Large intestine (tissue), 12 donors: ENCODE measurements at places on chromosomes 5 and 9.

DNA sequence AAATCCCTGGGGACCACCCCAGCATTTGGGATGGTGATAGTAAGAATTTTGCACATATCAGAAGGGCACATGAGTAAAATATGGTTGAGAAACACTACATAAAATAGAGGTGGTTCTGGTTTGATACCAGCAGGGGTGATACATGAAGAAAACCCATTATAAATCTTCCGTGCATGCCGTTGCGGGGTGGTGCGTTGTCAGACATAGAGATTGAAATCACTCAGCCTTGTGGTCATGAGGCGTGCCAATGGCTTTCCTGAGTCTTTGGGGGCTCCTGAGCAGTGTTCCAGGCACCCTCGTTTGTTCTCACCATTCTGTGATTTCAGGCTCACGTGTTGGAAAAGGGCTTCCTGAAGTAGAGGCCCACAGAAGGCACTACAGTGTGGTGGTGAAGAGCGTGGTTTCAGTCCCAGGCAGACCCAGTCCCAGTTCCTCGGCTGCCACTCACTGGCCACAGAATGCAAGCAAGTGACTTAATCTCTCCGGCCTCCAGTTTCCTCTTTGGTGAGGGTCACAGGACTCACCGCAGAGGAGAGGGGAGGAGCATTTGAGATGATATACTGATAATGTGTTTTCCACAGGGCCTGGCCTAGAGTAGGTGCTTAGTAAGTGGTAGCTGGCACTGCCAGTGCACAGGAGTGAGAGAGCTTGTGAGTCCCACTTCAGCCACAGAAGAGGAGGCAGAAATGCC, 20.5 kb upstream of the GLRX start:
- peaks cover 7% of the 10 kb centered on the region for H3K4me1 ChIP-seq
- no peak overlapping the region for H3K4me3 ChIP-seq
- H3K27ac ChIP-seq, result peak overlapping the region; percentile 14
- no peak for DNase-seq
- no peaks in the 10 kb centered on the region for H3K27me3 ChIP-seq
- no peaks in the 10 kb centered on the region for H3K36me3 ChIP-seq

DNA sequence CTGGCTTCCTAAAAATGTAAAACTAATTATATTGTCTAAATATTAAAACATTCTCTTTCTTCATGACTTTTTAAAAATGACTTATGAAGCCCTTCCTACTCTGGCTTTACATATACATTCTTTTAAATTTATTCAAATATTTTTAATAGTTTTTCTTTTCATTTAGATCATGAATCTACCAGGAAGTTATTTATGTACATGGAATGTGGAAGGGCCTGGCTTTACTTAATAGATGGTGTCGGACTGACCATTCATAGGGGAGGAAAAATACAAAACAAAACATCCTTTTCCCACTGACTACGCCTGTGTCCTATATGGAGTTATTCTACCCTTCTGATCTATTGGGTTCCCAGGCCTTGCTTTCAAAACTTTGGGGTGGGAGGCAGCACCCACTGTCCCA, 129.8 kb downstream of the MACROH2A1 start:
- no peak overlapping the region for H3K27ac ChIP-seq
- no peak for DNase-seq
- no peak overlapping the region for H3K4me3 ChIP-seq
- H3K36me3 ChIP-seq, result no peaks in the 10 kb centered on the region
- no peaks in the 10 kb centered on the region for H3K27me3 ChIP-seq

GRCh38 chr9:121383715-121384114, 13.7 kb upstream of the STOM start:
- no peak overlapping the region for H3K4me3 ChIP-seq
- H3K36me3 ChIP-seq, result no peaks in the 10 kb centered on the region
- DNase-seq, result no peak
- H3K27me3 ChIP-seq, result no peaks in the 10 kb centered on the region

- no peak overlapping the region for H3K4me3 ChIP-seq
- no peak overlapping the region for H3K27ac ChIP-seq
- H3K36me3 ChIP-seq, result no peaks in the 10 kb centered on the region
- H3K4me1 ChIP-seq, result no peaks in the 10 kb centered on the region
These were observed 115.0 kb upstream of the HAND1 start for GRCh38 chr5:154593071-154593470.

DNA sequence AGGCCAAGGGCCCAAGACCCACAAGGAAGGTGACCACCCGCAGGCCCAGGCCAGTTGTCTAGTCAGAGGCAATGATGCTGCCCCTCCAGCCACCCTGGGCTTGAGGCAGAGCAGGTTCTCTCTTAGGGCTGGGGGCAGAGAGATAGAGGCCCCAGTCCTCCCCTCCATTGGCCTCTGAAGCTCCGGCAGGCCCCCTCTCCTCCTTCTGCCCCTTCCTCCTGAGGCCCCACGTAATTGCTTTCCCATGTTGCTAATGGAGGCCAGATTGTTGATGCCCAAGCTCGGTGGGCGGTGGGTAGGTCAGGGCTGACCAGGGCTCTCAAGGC, 26.6 kb upstream of the ENHO start:
- H3K4me3 ChIP-seq, result no peak overlapping the region
- peaks cover 2% of the 10 kb centered on the region for H3K36me3 ChIP-seq
- H3K27ac ChIP-seq, result no peak overlapping the region

DNA sequence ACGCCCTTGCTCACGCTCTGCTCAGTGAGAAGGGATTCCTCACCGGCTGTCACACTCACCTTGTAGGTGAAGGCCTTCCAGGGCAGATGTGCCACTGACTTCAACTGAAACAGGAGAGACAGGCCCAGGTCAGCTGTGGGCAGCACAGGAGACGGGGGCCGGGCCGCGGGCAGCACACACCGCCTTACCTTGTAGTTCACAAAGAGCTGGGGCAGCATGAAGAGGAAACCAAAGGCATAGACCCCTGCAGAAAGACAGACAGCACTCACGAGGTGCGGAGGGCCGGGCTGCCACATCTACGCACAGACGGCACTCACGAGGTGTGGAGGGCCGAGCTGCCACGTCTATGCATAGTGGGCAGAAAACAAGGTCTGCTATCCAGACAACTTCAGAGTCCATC, 23.3 kb downstream of the CLPTM1L start:
- no peak overlapping the region for H3K4me3 ChIP-seq
- no peaks in the 10 kb centered on the region for H3K27me3 ChIP-seq
- H3K36me3 ChIP-seq, result peaks cover 84% of the 10 kb centered on the region
- peaks cover 5% of the 10 kb centered on the region for H3K4me1 ChIP-seq
- no peak overlapping the region for H3K27ac ChIP-seq

DNA sequence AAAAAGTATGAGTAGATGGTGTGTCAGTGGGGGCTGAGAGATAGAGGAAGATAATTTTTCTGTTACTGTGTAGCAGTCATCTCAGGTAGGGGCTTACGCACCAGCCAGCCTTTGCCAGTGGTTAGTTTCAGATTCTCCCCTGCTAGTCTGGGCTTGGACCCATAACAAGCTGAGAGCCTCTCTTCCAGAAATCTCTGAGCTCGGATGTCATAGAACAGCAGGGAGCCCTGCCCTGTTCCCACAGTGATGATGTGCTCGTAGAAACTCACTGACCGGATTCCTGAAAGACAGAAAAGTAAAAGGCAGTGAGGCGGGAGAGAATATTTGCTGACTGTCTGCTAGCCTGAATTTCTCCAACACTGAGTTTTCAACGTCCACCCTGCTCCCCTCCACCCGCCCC, 37.2 kb downstream of the DCAF12 start:
- DNase-seq, result no peak
- no peaks in the 10 kb centered on the region for H3K4me1 ChIP-seq

- no peaks in the 10 kb centered on the region for H3K4me1 ChIP-seq
- no peak for DNase-seq
- no peak overlapping the region for H3K4me3 ChIP-seq
- no peak overlapping the region for H3K27ac ChIP-seq
- no peaks in the 10 kb centered on the region for H3K27me3 ChIP-seq
These were observed 17.0 kb downstream of the NIPSNAP3B start for GRCh38 chr9:104780796-104781395.

DNA sequence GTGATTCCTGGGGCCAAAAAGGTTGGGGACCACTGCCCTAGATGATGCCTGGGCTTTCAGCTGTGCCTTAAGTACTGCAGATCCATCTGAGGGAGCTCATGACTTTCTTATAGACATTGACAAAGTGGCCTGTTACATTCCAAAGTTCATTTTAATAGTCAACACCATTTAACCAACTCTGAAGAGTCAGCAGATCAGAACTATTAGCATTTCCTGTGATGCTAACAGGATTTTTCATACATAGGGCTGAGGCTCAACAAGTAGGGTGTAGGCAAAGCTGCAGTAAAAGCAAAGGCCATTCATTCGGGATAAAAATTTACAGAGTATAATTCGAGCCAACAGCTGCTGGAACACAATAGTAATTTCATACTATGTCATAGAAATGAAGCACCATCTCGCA, 105.4 kb downstream of the LPAR1 start:
- H3K4me3 ChIP-seq, result no peak overlapping the region
- peak overlapping the region; percentile 76 for H3K27ac ChIP-seq
- peak; percentile 78 for DNase-seq
- H3K4me1 ChIP-seq, result peaks cover 5% of the 10 kb centered on the region
- no peaks in the 10 kb centered on the region for H3K27me3 ChIP-seq

DNA sequence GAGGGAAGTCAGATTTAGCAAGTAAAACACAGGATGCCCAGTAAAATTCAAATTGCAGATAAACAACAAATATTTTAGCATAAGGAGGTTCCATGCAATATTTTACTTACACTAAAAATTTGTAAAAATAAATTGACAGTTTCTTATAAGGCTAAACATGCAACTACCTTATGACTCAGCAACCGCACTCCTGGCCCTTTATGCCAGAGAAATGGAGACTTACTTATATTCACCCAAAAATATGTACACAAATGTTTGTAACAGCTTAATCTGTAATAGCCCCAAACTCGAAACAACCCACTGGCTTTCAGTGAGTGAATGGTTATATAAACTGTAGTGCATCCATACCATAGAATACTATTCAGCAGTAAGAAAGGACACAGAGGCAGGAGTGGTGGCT, 28.6 kb upstream of the TRIM14 start:
- H3K4me3 ChIP-seq, result no peak overlapping the region
- H3K27me3 ChIP-seq, result no peaks in the 10 kb centered on the region
- peak overlapping the region; percentile 99 for H3K27ac ChIP-seq
- peaks cover 67% of the 10 kb centered on the region for H3K4me1 ChIP-seq
- H3K36me3 ChIP-seq, result peaks cover 22% of the 10 kb centered on the region
- no peak for DNase-seq

DNA sequence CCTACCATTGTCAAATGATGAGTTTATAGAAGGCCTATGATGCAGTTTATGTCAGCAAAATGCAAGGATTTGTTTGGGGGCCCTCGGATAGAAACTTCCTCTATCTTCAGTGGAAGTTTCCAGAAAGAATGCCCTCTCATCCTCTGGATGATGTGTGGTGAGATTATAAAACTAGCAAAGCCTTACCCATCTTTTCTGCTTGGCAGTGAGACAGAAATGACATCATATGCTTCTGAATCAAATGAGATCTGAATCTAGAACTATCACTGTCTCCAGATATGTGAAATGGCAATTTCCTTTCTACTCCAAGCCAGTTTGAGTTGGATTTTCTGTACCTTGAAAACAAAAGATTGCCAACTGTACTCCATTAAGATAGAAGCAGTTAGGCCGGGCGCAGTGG, 60.4 kb upstream of the CKMT2 start:
- no peaks in the 10 kb centered on the region for H3K36me3 ChIP-seq
- H3K27ac ChIP-seq, result no peak overlapping the region
- DNase-seq, result no peak
- no peaks in the 10 kb centered on the region for H3K27me3 ChIP-seq
- H3K4me1 ChIP-seq, result no peaks in the 10 kb centered on the region
- no peak overlapping the region for H3K4me3 ChIP-seq

- no peak for DNase-seq
- no peak overlapping the region for H3K4me3 ChIP-seq
- H3K27me3 ChIP-seq, result no peaks in the 10 kb centered on the region
These were observed 63.6 kb upstream of the TNPO1 start for GRCh38 chr5:72752909-72753308.

DNA sequence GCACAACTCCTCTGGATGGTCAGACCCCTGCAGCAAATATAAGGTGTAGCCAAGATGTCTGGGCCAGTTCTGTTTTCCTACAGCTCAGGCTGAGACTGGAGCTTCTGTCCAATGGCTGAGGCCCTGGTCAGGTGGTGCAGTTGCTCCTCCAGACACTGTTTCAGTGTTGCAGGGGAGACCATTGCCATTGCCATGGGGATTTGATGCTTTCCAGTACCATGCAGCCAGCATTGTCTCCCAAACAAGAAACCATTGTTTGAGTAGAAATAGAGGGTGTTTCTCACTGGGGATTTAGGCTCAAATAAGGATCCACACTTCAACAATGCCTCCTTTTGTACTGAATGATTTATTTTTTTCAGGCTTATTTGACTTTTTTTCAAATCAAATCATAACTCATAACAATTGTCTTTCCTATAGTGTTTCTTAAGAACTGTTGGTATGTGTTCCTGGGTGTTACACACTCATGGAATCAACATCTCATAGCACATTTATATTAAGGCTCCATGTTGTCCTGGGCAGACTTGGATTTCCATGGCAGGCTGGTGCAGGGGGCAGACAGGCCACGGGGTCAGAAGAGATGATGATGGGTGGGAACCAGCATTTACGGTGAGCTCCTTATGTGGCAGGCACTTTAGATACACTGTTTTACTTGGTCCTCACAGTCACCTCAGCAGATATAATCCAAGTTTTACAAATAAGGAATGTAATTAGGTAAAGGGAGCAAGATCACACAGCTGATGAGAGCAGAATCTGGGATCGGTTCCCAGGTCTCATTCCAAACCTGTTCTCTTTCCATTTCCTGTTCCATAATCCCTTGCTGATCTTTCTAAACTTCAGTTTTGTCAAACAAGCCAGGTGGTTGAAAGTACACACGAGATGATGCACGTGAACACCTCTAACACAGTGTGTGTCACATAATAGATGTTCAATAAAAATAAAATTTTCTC, 95.9 kb upstream of the GNAQ start:
- no peak overlapping the region for H3K4me3 ChIP-seq
- no peak for DNase-seq
- H3K27me3 ChIP-seq, result peaks cover 4% of the 10 kb centered on the region
- no peaks in the 10 kb centered on the region for H3K36me3 ChIP-seq
- no peak overlapping the region for H3K27ac ChIP-seq

DNA sequence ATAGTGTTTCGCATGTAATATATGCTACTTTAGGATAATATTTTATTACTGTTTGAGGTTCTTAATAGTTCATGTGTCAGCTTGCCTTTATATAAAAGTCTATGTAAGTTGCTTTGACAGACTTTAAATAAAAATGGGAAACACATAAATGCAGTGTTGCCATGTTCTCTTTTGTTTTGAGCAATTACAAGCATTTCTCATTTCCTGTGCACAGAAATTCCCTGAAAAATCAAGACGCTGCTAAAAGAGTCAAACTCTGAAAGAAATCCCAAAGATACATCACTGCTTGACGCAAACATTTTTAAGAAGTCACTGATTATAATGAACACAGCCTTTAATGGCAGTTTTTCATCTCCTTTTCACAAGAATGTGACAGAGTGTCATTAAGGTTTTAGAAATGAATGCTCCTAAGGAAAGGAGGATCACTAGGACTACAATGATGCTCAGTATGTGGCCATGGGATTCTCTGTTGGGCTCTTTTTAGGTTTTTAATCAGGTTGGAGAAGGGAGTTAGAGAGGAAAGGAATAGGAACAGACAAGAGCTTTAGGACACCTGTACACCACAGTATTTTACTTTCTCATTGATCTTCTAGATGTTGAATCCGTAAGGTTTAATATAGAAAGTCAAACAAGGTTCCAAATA, 29.4 kb downstream of the ZCCHC7 start:
- no peak overlapping the region for H3K4me3 ChIP-seq
- no peaks in the 10 kb centered on the region for H3K4me1 ChIP-seq
- H3K36me3 ChIP-seq, result peaks cover 10% of the 10 kb centered on the region
- DNase-seq, result no peak
- H3K27me3 ChIP-seq, result no peaks in the 10 kb centered on the region

- no peaks in the 10 kb centered on the region for H3K4me1 ChIP-seq
- DNase-seq, result no peak
- no peaks in the 10 kb centered on the region for H3K36me3 ChIP-seq
- H3K4me3 ChIP-seq, result no peak overlapping the region
- H3K27ac ChIP-seq, result no peak overlapping the region
- H3K27me3 ChIP-seq, result no peaks in the 10 kb centered on the region
These were observed 954.7 kb upstream of the ARRDC3 start for GRCh38 chr5:92337772-92338234.
